GM12891 (cell line): ENCODE measurements at places on chromosomes 4 and X.

- DNase-seq, result no peak
These were observed 1005.5 kb upstream of the INTU start for GRCh38 chr4:126627255-126627654.

GRCh38 chr4:77538574-77539157 is 67.0 kb upstream of the CXCL13 start:
- no peak for DNase-seq

DNA sequence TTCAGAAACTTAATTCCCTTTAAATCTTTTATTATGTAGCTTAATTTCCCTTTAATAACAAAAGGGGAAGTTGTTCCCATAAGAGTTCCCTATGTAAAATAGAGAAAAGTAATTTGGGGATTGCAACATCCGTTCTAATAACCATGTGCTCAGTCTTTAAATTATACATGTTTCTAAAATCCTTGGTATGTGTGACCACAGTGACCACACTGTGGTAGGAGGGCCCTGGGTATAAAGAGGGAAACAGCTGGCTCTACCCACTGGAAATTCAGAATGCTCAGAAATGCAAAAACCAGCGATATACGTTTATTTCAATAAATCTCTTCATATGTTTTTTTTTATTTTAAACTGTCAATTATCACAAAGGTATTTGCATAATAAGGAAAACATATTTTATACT is 219.1 kb downstream of the FGF13 start:
- DNase-seq, result no peak

- DNase-seq, result no peak
These were observed 490.4 kb downstream of the CENPC start for GRCh38 chr4:67054896-67055295.

DNA sequence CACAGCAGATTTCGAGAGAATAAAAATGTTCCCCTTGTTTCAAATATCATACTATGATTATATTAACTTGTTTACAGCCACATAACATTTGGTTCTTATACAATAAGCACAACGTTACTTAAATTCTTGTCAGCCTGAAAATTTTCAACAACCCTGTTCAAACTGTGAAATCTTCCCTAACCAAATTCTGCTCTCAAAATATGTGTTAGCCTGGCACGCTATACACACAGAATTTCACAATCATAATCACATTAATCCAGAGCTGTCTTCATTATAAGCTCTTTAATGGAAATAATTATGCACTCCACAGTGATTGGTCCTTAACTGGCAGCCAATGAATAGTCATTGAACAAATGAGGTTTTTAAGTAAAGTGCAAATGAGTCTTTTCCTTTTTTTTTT is 7.3 kb upstream of the PRSS12 start:
- no peak for DNase-seq

DNA sequence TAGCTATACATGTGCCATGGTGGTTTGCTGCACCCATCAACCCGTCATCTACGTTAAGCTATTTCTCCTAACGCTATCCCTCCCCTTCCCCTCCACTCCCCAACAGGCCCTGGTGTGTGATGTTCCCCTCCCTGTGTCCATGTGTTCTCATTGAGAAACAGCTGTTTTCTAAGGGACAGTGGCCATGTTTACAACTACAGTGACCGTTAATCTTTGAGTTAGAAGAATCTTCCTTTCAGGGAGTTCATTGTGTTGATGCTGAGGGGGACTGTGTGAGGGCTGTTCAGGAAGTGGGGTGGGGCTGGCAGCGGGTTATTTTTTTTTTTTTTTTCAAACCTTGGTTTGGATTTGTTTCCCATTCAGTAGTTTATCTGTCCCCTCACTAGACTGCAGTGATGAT is 179.9 kb downstream of the NHS start:
- DNase-seq, result no peak

DNA sequence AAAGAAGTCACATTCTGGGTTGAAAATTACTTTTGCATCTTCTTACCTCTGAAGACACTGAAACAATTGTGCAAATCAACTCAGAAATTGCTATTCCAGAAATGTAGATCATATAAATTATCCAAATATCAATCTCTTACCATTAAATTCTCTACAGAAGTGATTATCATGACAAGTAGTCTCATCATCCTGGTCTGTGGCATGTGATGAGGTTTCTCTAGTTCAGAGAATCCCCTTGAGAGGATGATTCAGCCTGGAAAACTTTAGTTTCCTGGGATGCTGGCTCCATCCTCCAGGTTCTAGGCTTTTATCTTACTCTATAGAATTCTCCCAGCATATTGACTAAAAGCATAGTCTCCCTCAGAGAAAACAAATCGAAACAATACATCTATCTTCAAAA is 76.2 kb upstream of the S100G start:
- no peak for DNase-seq

- DNase-seq, result no peak
These were observed 663 bp downstream of the CXorf38 start for GRCh38 chrX:40646489-40647306.

DNA sequence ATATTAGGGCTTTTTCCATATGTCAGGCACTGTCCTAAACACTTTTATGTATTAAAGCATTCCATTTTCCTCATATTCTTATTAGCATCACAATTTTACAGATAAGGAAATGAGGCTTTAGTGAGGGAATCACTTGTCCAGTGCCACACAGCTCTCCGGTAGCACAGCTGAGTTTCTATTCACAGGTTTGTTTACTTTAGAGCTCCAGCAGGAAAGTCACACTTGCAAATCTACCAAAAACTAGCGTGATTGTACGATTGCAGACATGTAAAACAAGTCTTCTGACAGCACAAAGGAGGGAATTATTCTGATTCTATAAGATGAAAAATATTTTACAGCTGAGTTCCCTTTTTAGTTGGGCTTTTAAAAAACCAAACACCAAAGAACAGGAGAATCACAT is 472.1 kb downstream of the TMA16 start:
- DNase-seq, result no peak

GRCh38 chrX:23369027-23369426 is 34.4 kb downstream of the PTCHD1 start:
- no peak for DNase-seq

DNA sequence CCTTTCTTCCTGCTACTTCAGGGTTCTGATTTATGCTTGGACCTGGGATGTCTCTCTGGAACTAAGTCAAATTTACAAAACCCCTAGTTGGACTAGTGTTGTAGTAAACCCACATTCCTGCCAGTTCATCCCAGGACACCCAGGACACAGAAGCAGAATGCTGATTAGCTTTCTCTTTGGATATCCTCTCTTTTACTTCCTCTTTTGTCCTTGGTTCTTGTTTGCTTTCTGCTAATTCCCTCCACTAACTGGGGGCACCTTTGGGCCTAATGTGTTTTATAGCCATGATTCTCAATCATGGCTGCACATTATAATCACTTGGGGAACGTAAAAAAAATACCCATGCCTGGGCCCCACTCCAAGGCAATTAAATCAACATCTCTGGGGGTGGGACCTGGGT is 42.5 kb downstream of the LANCL3 start:
- no peak for DNase-seq

- no peak for DNase-seq
These were observed 251.8 kb upstream of the GALNTL6 start for GRCh38 chr4:171561419-171561818.

GRCh38 chr4:16916719-16917337 is 18.4 kb upstream of the LDB2 start:
- DNase-seq, result peak; percentile 48

DNA sequence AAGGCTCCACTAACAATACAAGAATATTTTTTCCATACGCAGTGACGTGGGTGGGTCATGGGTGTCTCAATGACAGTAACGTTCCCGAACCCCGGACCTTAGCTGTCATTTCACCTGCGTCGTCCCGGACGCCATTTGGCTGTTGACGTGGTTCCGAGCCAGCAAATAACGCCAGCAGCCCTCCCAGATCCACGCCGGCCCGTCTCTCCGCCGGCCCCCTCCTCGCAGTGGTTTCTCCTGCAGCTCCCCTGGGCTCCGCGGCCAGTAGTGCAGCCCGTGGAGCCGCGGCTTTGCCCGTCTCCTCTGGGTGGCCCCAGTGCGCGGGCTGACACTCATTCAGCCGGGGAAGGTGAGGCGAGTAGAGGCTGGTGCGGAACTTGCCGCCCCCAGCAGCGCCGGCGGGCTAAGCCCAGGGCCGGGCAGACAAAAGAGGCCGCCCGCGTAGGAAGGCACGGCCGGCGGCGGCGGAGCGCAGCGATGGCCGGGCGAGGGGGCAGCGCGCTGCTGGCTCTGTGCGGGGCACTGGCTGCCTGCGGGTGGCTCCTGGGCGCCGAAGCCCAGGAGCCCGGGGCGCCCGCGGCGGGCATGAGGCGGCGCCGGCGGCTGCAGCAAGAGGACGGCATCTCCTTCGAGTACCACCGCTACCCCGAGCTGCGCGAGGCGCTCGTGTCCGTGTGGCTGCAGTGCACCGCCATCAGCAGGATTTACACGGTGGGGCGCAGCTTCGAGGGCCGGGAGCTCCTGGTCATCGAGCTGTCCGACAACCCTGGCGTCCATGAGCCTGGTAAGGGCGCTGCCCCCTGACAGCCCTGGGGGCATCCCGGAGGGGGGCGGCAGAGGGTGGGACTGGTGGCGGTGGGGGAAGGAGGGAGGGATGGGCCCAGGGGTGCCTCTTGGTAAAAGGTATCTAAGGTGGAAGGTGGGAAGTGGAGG is at the start of gene CPE:
Gene CPE, plus strand, starts transcription at position 264 of the 933 bp plus-strand sequence. Its CDS starts 214 bp downstream, at position 478.
- peak; percentile 49 for DNase-seq

DNA sequence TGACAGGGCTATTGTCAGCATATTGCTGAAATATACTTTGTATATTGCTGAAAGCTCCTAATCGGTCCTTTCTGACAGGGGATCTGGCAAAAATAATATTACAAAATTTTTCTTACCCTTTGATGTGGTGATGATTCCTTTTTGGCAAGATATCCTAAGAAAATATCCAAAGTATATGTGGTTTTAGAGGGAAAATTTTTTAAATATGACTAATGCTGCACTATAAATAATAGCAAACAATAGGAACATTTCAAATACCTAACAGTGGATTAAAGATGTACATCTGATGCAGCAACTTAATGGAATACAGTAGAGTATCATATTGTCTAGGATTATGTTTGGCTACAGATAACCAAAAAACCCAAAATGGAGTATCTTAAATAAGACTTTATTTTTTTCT is 49.6 kb downstream of the RRAGB start:
- DNase-seq, result no peak

GRCh38 chrX:130830599-130831346 is 72.2 kb downstream of the ENOX2 start:
- DNase-seq, result no peak

DNA sequence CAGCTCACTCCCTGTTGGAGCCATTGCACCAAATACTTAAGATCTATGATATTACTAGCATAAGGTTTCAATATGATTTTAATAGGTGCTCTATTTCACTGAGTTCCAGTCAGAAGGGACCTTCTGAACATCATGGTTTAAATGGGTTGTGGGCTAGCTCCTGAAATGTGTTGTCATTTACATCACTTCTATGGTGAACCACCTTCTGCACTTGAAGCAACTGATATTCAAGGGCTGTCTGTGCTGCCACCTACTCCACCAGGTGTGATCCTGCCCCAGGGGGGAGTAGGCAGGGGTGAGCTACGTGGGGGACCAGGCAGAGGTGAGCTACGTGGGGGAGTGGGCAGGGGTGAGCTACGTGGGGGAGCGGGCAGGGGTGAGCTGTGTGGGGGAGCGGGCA is 35.2 kb downstream of the RNF175 start:
- DNase-seq, result no peak
